ENCODE measurements at places on chromosomes 5 and 9. TPM values are rescaled to one million over a fixed set of nuclear protein-coding genes. Genes with fewer than 3 reads are reported as not detected.

The CNTNAP3B gene
- total RNA-seq = 53.5 TPM

The SLC36A3 gene
- not detected for total RNA-seq

The IL4 gene
- total RNA-seq = not detected

The PKD2L2 gene
- not detected for total RNA-seq

The ARL14EPL gene
- total RNA-seq = not detected

The SEMA5A gene
- 27.5 TPM for total RNA-seq

The CDC20B gene
- 0.18 TPM for total RNA-seq

The NEURL1B gene
- 13.2 TPM for total RNA-seq

The MATR3 gene
- 477 TPM for total RNA-seq

The SLF1 gene
- 54.3 TPM for total RNA-seq

The ANXA1 gene
- total RNA-seq = 17.8 TPM

The BDP1 gene
- total RNA-seq = 70.0 TPM

The MEIKIN gene
- total RNA-seq = not detected

The ADAMTS16 gene
- total RNA-seq = 7.8 TPM

The LIX1 gene
- total RNA-seq = 5.4 TPM

The SPINK5 gene
- total RNA-seq = 0.09 TPM

The COL5A1 gene
- total RNA-seq = 27.7 TPM

The ADAMTSL1 gene
- 17.5 TPM for total RNA-seq
